ENCODE measurements at places on chromosomes 11 and 22.

DNA sequence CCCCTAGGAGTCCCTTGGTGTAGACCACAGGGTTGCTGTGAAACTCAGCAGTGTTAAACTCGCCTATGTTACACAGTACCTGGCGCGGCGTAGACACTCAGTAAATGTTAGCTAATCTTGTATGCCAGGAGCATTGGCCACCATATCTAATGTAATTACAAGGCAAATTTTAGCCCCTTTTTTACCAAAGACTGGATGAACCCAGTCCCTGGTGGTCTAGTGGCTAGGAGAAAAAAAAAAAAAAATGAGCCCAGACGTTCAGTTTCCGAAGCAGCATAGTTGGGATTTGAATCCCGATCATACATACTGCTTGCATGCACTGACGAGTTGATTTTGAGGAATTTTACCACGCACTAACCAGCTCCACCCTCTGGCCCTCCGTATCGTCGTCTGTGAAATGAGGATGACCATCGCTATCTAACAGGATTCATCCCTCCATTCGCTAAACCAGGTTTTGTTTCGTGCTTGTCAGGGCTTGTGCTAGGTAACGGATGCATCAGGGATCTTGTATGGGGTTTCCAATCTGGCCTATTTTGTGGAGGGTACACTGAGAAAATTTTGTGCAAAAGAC is 688 bp downstream of the PTS start:
- no peak for DNase-seq

DNA sequence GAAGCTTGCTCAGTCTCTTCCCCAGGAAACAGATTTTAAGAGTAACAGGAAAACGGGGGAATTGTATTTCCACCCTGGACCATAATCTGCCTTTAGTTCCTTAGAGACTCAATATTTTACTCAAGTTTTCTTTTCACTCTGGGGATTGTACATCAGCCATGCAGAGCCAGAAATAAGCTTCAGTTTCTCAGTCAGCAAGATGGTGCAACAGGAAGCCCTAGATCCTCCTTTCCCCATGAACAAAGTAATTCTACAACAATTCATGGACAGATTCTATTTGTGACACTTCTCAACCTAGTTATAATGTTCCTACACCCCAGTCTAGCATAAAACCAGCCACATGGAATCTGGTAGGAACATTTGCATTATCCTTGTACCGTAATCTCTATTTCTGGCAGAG is 24.7 kb downstream of the OR8B2 start:
- no peak for DNase-seq

- DNase-seq, result no peak
These were observed 16.4 kb upstream of the FGF4 start for GRCh38 chr11:69791276-69792180.

- DNase-seq, result no peak
These were observed 529.5 kb downstream of the SOX6 start for GRCh38 chr11:15826826-15827225.

GRCh38 chr22:39965748-39966147 is 5.6 kb downstream of the TMA7B start:
- no peak for DNase-seq

DNA sequence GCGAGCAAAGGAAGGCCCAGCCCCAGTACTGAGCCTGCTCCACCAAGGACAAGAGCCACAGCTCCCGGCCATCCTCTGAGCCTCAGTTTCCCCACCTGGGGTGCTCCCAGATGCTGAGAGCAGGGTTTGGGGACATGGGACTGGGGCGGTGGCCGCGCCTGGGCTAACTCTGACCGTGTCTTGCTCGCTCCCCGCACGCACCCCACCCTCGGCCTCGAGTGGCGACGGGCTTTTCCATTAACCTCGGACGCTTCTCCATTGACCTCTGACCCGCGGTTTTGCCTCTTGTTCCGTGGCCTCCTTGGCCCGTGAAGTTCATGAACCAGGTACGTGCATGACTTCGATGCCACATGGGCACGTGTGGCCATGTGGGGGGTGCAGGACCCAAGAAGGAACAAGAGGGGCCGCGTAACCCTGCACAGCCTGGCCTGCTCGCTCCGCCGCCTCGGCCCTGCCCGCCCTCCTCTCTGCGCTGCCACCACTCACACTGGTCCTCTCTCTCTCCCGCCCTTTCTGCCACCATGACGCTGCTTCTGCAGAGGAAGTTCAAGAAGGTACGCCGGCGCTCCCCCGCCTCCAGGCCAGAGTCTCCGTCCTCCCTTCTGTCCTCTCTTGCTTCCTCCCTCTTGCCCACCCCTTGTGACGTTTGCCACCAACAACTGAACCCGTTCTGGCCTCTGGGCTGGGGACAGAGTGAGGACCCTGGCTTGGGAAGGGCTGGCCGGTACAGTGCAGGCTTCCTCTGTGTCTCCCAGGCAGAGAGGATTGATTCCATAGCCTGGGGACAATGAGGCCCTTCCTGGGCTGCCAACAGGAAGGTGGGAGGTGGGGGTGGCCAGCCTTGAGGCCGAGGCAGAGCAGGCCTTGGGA is 6.9 kb downstream of the TNNT3 start:
- no peak for DNase-seq

DNA sequence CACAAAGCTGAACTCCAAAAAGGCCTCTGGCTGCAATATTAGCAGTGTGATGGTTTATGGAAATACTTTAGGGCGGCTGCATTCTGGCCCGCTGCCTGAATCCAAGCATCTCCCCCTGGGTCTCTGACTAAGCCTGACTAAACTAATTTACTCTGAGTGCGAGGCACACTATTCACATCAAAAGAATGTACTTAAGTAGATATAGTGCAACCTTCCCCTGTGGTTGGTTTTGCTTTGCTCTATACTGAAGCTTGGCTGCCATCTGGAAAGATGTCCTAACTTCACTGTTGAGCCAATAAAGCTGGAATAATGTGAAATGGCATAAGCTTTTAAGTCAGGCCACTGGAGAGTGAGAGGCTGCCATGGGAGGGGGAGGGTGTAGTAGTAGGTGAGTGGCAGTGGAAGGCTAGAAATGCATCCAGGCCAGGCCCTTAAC is 321.6 kb downstream of the AASDHPPT start:
- no peak for DNase-seq

DNA sequence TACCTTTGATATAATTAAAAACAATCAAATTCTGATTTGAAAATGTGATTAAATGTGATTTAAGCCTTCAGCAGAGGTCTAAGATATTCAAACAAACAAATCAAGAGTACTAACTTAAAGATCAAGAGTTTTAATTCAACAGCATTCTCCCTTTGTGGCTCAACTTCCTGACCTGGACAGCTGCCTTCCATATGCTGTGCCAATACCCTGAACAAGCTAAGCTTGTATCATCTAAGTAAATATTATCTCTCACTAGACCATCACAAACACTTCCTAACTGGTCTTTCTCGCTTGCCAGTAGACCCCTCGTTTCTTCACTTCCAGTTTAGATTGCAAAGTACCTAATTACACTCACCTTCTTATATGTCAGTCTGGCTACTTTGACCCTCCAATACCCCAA is 35.9 kb upstream of the P4HA3 start:
- no peak for DNase-seq
